ENCODE measurements at places on chromosomes 12 and 14.

GRCh38 chr12:80714055-80714454 lies 2.7 kb upstream of the MYF5 start:
- no peak for DNase-seq

GRCh38 chr12:52870361-52871290 lies 21.8 kb upstream of the KRT78 start:
- peak; percentile 95 for DNase-seq

GRCh38 chr14:75476274-75476995 lies 45.8 kb upstream of the BATF start:
- no peak for DNase-seq

DNA sequence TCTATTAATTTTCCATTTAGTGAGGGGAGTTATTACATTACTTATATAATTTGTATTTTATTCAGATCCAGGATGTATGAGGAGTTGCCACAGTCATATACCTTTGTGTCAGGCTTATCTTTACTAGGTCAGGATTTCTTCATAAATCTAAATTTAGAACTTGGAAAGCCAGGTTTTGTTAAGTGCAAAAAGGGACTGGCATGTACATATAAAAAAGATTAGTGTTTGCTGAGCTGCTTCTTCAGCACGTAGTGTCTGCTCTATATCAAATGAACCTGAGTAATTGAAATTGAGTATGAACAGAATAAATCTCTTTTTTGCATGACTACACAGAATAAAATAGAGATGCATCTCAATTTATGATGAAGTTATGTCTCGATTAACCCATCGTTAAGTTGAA lies 157.4 kb downstream of the NUBPL start:
- DNase-seq, result no peak

- no peak for DNase-seq
Measured at GRCh38 chr12:49905718-49906314, 2.1 kb upstream of the FAIM2 start.

DNA sequence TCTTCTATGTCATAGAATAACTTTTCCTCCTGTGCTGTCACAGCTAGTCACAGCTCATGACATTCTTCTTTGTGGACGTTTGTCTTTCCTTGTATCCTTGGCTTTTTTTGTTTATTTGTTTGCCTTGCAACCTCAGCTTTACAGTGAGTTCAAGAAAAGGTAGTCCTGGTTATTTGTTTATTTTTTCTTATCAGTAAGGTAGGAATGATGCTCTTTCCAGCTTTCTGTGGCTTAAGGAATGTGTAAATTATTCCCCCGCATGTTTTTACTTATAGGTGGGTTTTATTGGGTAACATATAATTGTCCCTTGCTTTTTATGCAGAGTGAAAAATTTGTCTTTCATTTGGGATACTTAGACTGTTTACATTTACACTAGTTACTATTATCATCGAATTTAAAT lies 1673.6 kb upstream of the FLRT2 start:
- DNase-seq, result no peak

DNA sequence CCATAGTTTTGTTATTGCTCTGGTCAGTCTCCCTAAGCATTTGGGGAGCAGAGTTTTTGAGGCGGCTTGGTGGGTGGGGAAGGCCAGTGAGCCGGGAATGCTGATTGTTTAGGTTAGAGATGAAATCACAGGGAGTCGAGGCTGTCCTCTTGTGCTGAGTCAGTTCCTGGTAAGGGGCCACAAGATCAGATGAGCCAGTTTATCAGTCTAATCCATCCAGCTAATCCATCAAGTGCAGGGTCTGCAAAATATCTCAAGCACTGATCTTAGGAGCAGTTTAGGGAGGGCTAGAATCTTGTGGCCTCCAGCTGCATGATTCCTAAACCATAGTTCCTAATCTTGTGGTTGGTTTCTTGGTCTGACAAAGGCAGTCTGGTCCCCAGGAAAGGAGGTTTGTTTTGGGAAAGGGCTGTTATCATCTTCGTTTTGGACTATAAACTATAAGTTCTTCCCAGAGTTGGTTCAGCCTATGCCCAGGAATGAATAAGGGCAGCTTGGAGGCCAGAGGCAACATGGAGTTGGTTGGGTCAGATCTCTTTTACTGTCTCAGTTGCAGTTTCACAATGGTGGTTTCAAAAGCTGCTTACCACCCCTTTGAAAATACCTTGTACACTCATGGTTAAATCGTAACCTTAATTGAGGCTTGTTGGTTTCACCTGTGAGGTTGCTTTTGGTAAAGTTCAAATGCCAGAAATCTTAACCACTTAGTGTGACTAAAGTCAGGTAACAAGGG lies 33.6 kb upstream of the HIGD1C start:
- no peak for DNase-seq

GRCh38 chr12:6852651-6853354 lies 853 bp downstream of the USP5 start:
- no peak for DNase-seq

GRCh38 chr12:8156416-8156815 lies 399 bp upstream of the ZNF705A start:
- no peak for DNase-seq

Measured in lower leg skin (tissue), 4 donors.